GM04504 (cell line): ENCODE measurements at places on chromosomes 11 and 22.

- DNase-seq: no peak
Observed at GRCh38 chr11:118843565-118843964, 40.1 kb upstream of the CXCR5 start.

- no peak for DNase-seq
Observed at GRCh38 chr22:37971475-37972434, 12.6 kb downstream of the SOX10 start.

DNA sequence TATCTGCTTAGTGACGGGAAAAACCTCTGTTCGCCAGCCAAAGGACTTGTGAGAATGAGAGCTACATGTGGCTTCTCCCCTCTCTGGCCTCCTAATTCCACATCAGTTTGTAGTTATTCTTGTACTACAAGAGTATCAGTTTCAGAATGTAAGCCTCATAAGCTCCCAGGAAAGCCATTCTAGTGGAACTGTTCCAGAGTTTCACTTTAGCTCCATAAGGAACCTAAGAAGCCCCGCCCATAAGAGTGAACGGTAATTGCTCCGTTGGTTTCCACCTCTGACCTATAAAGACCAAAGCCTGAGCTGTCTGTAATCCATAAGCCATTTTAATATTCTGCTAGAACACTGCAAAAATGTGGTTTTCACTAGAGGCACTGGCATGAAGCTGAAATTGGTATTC is 53.0 kb downstream of the SIK3 start:
- no peak for DNase-seq

GRCh38 chr22:46902436-46902835 is 140.0 kb downstream of the TBC1D22A start:
- DNase-seq: no peak

DNA sequence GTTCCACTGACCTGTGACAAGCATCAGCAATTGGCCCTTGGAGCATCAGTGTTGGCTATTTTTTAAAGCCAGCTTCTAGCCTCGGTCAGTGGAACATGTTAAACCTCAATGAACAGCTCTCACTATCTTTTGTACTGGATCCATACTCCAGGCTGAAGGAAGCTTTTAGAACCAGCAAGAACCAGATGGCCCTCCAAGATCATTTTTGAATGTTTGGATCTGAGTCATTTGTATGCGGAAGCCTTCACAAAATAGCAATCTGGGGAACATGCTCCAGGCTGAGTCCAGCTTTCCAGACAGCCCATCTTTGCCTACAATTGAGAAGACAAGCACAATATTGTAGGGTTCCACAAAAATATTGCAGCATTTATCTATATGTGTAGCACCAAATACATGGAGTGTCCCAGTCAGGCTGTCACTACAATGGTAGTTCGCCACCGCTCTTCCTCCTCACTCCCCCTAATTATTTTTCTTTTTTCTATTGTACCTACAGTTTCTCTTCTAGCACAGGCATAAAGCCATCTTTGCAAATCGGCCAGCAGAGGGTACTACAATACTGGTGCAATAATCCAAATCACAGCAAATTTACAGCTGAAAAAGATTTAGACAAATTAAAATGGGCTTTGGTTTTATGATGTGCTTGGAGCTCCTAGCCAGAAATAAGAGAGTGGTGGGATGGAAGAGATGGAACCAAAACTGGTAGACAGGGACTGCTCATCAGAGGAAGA is 177.4 kb upstream of the BLID start:
- DNase-seq: no peak

DNA sequence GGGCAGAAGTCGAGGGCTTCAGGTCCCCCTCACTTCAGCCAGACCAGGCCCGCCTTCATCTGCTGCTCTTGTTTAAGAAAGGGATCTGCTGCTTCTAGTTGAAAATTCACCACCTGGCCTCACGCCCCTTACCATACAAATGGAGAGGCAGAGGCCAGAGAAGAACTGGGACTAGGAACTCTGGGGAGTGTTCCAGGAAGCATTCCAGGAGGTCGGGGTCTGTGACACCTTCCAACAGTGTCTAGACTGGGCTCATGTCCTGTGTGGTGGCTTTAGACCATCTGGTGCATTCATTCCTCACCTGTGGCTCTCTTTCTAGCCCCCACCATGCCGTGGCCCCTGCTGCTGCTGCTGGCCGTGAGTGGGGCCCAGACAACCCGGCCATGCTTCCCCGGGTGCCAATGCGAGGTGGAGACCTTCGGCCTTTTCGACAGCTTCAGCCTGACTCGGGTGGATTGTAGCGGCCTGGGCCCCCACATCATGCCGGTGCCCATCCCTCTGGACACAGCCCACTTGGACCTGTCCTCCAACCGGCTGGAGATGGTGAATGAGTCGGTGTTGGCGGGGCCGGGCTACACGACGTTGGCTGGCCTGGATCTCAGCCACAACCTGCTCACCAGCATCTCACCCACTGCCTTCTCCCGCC is 12.3 kb downstream of the TSKU start:
- no peak for DNase-seq

DNA sequence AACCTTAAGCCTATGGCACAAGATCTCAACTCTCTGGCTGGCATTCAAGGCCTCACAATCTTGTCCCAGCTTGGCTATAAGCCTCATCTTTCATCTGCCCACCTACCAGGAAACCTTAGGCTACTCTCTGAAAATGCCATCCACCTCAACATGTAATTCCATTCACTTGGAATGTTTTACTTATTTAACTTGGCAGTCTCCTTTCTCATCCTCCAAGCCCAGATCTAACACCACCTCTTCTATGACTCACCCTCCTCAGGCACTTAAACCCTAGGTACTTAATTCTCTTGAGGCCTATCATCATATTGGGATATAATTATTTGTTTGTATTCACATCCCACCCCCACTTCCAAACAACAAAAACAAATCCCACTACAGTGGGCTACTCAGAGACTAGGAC is 15.0 kb downstream of the POGLUT3 start:
- no peak for DNase-seq

DNA sequence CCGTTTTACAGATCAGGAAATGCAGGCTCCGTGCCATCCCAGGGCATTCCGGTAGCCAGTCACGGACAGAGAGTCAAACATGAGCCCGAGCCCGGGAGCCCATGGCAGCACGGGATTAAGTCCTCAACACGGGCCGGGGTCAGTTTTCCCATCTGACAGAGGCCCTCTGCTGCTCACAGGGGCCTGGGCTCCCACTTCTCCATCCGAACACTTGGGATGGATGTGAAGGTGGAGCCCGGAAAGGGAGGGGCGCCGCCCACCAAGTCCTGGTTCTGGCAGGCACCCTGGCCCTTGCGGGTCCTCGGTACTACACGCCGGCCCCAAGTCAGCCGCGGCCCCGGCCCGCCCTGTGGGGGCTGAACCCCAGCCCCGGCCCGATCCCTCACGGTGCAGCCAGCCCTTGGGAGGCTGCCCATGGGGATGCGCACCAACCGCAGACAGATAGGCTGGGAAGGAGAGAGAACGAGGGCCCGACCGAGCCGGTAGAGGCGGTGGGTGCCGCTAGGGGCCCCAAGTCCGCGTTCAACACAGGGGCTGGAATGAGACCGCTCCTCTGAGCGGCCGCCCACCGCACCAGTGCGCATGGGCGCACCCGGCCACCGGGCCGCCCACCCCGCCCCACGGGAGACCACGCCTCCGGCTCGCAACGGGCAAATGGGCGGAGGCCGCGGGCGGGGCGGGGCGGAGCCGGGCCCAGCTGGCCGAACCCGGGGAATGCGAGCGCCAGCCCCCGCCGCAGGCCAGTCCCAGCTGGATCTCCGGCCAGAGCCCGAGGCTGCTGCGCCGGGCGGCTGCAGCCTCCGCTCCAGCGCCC is at the start of gene CAPN5:
TSS of gene CAPN5 (plus strand) at position 743 of the 814 bp plus-strand sequence. CDS start 17,916 bp downstream, outside the sequence.
- DNase-seq: peak; percentile 86

- DNase-seq: no peak
Observed at GRCh38 chr11:77438487-77438886, 35.4 kb downstream of the PAK1 start.

DNA sequence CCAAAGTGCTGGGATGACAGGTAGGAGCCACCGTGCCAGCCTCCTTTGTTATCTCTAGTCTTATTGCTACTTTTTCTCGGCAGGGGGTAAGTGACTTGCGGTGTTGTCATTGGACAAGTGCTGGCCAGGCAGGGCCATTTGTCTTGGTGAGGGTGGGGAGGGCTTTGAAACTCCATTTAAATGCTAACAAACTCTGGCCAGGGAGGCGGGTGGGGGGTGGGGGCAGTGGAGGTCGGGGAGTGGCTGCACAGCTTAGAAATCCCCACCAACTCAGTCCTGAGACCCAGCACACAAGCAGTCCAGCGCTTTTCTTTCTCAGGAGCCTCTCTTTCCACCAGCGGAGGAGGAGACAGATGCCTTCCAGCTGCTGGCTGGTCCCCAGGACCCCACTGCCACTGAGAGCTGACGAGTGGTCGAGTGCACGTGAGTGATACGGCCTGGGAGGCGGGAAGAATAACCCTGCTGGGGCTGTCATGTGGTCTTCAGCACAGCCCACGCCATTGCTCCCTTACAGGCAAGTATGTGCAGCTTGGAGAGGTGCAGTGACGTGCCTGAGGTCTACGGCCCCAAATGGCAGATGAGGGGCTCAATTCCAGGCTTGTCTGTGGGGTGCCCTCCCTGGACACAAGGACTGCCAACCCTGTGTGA is 24.2 kb upstream of the OSBPL5 start:
- no peak for DNase-seq

DNA sequence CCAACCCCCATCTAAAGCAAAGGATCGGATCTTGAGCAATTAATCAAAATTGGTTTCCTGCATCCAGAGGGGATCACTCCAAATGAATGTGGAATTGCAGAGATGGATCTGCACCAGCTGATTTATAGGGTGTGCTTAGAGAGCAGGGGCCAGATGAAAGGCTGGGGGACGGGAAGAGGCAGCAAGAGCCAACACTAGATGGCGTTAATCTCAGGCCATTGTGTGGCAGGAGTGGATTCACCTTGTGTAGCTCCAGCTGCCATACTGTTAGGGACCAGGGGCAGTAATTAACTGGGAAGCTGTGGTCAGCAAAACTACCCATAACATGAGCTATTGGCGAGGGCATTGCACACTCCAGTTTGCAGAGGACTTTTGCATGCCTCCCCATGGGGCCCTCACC is 35.6 kb downstream of the SERPINH1 start:
- no peak for DNase-seq

- no peak for DNase-seq
Observed at GRCh38 chr22:17842386-17842785, 68.1 kb upstream of the BID start.

DNA sequence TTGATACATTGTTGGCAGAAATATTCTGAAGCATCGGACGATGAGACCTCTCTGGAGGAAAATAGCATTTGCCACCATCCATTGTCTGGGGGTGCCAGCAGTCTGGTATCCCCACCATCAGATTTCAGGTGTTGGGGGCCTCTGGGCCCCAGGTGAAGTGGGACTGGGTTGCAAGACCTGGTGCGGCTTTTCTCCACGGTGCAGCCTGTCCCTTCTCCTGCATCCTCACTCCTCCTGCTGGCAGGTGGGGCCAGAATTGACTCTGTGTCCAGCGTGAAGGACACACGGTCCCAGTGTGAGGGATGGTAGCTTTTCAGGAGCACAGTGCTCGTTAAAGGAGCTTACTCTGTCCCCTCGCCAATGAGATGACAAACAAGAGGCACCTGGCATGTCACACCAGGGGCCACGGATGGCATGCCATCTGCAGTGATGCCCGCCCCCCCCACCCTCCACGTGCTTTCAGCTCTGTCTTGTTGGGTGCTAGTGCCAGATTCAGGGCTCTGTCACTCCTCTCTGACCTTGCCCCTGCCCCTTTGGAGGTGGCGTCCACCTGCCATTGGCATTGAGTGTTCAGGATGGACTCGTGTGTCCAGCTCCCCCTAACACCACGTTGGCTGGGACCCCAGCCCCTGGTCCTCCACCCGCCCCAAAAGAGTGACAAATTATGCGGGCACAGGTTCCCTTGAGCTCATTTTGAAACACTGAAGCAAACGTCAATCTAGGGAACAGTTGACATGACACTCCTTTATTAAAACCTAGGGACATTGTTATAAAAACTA is 62.4 kb downstream of the PARVG start:
- no peak for DNase-seq

- DNase-seq: no peak
Observed at GRCh38 chr22:35567351-35568141, 26.9 kb downstream of the RASD2 start.

GRCh38 chr11:93623179-93623578 is 38.3 kb upstream of the CEP295 start:
- no peak for DNase-seq

GRCh38 chr11:74923125-74923524 is 25.8 kb downstream of the XRRA1 start:
- no peak for DNase-seq

GRCh38 chr11:69659591-69659990 is 15.6 kb downstream of the LTO1 start:
- DNase-seq: no peak

GRCh38 chr11:117986981-117987574 is 884 bp downstream of the IL10RA start:
- DNase-seq: no peak

GRCh38 chr11:70462818-70463477 is 64.6 kb downstream of the CTTN start:
- no peak for DNase-seq

GRCh38 chr11:114764563-114764962 is 86.2 kb downstream of the NXPE2 start:
- no peak for DNase-seq

GRCh38 chr11:131408025-131408640 is 37.7 kb downstream of the NTM start:
- DNase-seq: peak; percentile 16

DNA sequence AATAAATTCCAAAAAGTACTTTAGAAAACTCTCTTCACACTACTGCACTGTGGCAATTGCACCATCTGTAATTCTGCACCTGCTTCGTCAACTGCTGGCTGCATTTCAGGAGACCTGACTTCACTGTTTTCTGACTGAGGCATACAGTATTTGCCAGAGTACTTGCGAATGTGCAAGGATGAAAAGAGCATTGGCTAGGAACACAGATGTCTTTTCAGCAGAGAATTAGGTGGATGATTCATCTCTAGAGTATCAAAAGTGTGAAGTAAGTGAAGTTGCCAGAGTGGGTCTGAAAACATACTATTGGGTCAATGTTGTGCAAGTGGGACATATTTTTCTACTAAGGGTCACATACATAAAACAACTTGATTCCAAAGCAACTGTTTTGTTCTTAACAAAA is 427.5 kb upstream of the CCDC90B start:
- peak; percentile 9 for DNase-seq

- DNase-seq: no peak
Observed at GRCh38 chr11:120378474-120378873, 42.3 kb downstream of the ARHGEF12 start.

- DNase-seq: no peak
Observed at GRCh38 chr11:66083767-66084166, 13.7 kb downstream of the PACS1 start.
